ENCODE measurements at places on chromosomes 2 and 18.

DNA sequence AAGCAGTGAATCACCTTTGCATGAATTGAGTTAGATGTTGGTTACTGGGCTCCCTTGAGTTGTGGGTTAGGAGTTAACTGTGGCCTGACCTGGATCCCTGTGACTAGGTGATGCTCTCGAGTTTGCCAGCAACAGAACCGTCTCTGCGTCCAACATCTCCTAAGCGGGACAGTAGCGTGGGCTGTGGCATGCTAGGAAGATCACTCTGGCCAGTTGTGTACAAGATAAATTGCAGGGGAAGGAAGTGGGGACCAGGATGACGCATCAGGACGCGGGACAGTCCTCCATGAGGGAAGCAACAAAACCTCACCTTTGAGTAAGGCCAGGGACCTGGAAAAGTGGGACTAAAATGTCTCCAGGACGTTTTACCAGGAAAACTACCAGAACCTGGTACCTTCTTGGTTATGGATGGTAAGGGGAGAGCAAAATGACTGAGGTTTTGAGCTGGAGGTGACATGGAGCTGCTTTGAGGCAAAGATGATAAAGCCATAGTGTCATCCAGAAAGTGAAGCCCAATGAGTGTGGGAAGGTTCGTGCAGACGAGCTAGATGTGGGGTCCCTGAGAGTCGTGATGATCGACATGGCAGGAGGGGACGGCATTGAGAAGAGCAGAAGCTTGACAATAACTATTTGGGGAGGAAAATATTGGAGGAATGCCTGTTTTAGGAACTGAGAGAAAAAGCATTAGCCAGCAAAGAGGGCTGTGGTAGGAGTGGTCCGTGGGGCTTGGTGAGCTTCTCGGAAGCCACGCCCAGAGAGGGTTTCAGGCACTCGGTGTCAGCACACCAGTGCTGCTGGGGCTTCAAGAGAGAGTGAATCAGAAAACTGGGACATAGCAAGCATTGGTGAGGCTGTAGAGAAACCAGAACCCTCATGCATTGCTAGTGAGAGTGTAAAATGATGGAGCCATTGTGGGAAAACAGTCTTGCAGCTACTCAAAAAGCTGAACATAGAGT is 95.1 kb downstream of the SMAD7 start:
- H3K27me3 ChIP-seq = no peaks in the 10 kb centered on the region
- no peak overlapping the region for H3K4me3 ChIP-seq
- peaks cover 36% of the 10 kb centered on the region for H3K4me1 ChIP-seq
- no peaks in the 10 kb centered on the region for H3K36me3 ChIP-seq
- H3K27ac ChIP-seq = no peak overlapping the region
- DNase-seq = no peak

DNA sequence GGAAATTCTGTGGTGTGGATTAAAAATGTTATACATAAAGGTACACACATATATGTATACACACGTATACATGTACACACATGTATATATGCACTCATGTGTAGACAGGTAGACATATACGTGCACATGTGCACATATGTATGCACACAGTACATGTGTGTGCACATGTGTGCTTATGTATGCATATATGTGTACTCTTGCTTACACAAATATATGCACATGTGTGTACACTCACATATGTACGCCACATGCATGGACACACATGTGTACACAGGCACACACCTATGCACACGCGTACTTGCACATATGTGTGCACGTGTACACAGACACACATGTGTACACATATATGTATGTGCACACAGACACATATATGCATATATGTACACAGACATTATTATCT is 142.8 kb upstream of the SALL3 start:
- no peaks in the 10 kb centered on the region for H3K36me3 ChIP-seq
- DNase-seq = no peak
- no peak overlapping the region for H3K27ac ChIP-seq
- H3K27me3 ChIP-seq = peaks cover 1% of the 10 kb centered on the region
- no peaks in the 10 kb centered on the region for H3K4me1 ChIP-seq
- H3K4me3 ChIP-seq = no peak overlapping the region

DNA sequence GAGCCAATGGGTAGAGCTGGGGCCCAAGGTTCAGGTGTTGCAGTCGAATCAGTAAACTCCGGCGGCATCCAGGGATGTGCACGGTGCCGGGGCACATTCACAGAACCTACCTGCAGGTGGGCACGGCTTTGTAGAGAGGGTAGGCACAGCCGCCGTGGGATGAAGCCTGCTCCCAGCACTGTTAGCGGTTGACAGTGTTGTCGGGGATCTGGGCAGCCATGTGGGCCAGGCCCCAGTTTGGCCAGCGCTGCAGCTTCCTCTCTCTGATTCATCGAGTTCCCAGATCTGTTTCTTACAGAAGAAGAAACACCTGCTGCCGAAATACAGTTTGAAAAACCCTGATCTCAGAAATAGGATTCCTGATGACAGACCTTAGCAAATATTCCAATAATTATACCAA is 274.8 kb downstream of the AGAP1 start:
- H3K27me3 ChIP-seq = no peaks in the 10 kb centered on the region
- peaks cover 4% of the 10 kb centered on the region for H3K4me1 ChIP-seq
- no peak overlapping the region for H3K4me3 ChIP-seq
- DNase-seq = no peak
- no peaks in the 10 kb centered on the region for H3K36me3 ChIP-seq

DNA sequence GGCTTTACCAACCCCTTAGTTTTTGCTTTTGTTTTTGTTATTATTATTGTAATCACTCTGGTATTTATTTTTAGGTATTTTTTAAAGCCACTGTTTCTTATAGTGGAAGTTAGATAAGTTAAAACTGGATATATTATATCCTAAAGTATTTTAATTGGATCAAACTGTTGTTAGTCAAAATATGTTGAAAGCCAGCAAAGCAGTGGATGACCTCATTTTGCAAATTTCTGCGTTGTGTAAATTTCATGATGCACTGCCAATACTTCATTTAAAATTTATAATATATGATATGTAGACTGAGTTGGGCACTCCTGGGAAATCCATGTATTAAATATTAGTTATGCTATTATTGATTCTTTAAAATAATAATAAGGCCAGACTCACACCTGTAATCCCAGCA is 661.7 kb upstream of the NRXN1 start:
- H3K27me3 ChIP-seq = no peaks in the 10 kb centered on the region
- H3K36me3 ChIP-seq = no peaks in the 10 kb centered on the region
- no peaks in the 10 kb centered on the region for H3K4me1 ChIP-seq

DNA sequence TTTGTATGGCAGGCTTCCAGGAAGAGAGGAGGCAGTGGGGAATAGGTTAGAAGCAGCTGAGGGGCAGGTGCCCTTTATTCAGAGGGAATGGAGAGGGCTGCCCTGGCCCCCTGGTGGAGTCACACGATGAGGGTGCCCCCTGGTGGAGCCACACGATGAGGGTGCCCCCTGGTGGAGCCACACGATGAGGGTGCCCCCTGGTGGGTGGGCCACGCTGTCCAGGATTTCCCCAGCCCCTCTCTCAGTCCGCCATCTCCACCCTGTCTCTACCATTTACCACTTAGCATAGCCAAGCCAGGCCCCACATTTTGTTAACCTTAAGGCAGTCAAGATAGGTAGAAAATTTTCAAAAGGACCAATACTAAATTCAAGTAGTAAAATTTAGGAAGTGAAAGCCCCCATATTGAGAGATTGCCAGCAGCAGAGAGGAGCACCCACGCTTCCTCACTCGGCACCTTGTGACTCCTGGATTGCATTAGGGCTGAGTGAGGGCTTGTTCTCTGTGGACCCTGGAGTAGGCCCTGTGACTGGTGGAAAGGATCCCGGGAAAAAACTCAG is 10.4 kb upstream of the FAM228A start:
- no peaks in the 10 kb centered on the region for H3K36me3 ChIP-seq
- H3K27me3 ChIP-seq = no peaks in the 10 kb centered on the region
- H3K4me3 ChIP-seq = no peak overlapping the region
- H3K27ac ChIP-seq = no peak overlapping the region
- H3K4me1 ChIP-seq = no peaks in the 10 kb centered on the region

- DNase-seq = peak; percentile 51
- H3K36me3 ChIP-seq = no peaks in the 10 kb centered on the region
- no peak overlapping the region for H3K4me3 ChIP-seq
- H3K4me1 ChIP-seq = peaks cover 27% of the 10 kb centered on the region
Observed at GRCh38 chr18:63974991-63975390, 5.1 kb downstream of the SERPINB8 start.

- H3K4me1 ChIP-seq = no peaks in the 10 kb centered on the region
- H3K27me3 ChIP-seq = peaks cover 6% of the 10 kb centered on the region
- no peaks in the 10 kb centered on the region for H3K36me3 ChIP-seq
- H3K27ac ChIP-seq = no peak overlapping the region
- DNase-seq = no peak
Observed at GRCh38 chr2:153403940-153404339, 74.6 kb downstream of the RPRM start.

DNA sequence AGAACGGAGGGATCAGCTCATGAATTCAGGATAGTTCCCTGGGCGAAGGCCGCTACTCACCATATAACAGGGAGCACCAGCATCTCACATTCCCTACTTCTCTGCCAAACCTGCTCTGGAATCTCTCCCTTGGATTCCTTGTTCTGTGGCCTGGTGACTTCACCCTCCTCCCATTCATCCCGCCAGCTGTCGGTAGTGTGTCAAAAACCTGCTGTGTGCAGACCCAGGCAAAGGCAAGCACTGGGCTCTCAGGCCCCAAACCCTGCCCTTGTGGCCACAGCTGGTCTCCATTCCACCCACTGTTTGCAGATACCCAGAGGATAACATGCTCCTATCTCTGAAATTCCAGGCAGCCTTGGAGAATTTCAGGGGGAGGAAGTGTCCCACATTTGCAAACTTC is 151.6 kb downstream of the CAPN13 start:
- H3K27me3 ChIP-seq = no peaks in the 10 kb centered on the region
- H3K4me3 ChIP-seq = no peak overlapping the region
- no peaks in the 10 kb centered on the region for H3K36me3 ChIP-seq
- no peak overlapping the region for H3K27ac ChIP-seq
- no peaks in the 10 kb centered on the region for H3K4me1 ChIP-seq
- DNase-seq = no peak

DNA sequence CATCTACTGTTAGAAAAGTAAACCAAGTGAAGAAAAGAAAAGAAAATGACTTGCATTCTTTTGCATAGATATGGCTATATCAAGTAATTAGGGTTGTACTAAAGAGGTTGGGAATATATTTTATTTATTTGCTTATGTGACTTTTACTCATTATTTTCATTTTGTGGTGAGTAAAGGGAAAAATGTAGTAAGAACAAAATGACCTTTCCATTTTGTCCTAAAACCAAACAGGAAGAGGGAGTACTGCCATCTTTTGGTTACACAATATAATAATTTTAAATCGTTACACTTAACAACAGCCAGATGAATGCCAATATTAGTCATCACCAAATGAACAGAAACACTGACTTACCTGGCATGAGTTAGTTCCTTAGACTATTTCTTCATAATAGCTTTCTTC is 47.3 kb upstream of the NDUFV2 start:
- peaks cover 1% of the 10 kb centered on the region for H3K27me3 ChIP-seq
- H3K36me3 ChIP-seq = peaks cover 2% of the 10 kb centered on the region
- no peak overlapping the region for H3K27ac ChIP-seq
- no peak for DNase-seq
- H3K4me1 ChIP-seq = peaks cover 3% of the 10 kb centered on the region

- H3K36me3 ChIP-seq = no peaks in the 10 kb centered on the region
- H3K27me3 ChIP-seq = peaks cover 8% of the 10 kb centered on the region
- no peak overlapping the region for H3K27ac ChIP-seq
- no peak overlapping the region for H3K4me3 ChIP-seq
Observed at GRCh38 chr2:112143150-112143549, 5.0 kb downstream of the FBLN7 start.

GRCh38 chr2:160291382-160291781 is 91.3 kb upstream of the ITGB6 start:
- H3K27ac ChIP-seq = no peak overlapping the region
- peaks cover 28% of the 10 kb centered on the region for H3K36me3 ChIP-seq
- no peak for DNase-seq

- H3K4me1 ChIP-seq = peaks cover 16% of the 10 kb centered on the region
- H3K4me3 ChIP-seq = no peak overlapping the region
- no peak for DNase-seq
- no peak overlapping the region for H3K27ac ChIP-seq
- no peaks in the 10 kb centered on the region for H3K27me3 ChIP-seq
- H3K36me3 ChIP-seq = peaks cover 9% of the 10 kb centered on the region
Observed at GRCh38 chr2:178998539-178998938, 51.4 kb downstream of the CCDC141 start.

- H3K27ac ChIP-seq = no peak overlapping the region
- peaks cover 14% of the 10 kb centered on the region for H3K27me3 ChIP-seq
- H3K4me3 ChIP-seq = no peak overlapping the region
- no peak for DNase-seq
- H3K4me1 ChIP-seq = no peaks in the 10 kb centered on the region
Observed at GRCh38 chr18:50091509-50092244, 103.3 kb downstream of the MYO5B start.

DNA sequence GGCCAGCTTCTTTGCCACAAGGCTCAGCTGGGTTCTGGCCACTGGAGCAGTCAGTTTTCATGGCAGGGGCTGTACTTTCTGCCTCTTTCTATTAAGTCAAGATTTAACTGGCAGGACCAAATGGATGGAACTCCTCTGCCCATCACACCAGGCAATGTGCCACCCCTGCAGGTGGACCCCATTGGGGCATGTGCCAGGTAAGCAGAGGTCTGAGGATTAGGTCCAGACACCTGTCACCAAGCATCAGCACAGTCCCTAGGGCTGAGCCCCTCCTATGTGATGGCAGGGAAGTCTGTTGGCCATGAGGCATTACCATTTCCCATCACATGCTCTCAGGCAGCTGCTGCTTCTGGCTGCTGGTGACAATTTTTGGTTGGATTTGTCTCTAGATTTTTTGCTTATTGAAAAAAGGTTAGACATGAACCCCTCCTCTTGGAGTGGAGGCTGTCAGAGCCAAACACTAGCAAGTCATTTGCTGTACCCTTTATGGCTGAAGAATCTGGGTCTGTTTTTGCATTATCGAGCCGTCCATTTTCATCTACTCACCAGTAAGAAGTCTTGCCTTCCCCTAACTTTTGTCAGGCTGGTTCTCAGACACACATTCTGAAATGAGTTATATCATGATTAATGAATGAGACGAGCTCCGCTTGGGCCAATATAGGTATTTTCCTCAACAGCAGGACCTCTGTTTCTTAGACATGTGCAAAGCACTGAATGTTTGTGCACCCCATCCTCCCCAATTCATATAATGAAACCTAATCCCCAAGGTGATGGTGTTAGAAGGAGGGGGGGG is 328.0 kb downstream of the TSN start:
- H3K36me3 ChIP-seq = no peaks in the 10 kb centered on the region
- H3K4me1 ChIP-seq = no peaks in the 10 kb centered on the region
- H3K27me3 ChIP-seq = no peaks in the 10 kb centered on the region
- H3K27ac ChIP-seq = no peak overlapping the region
- no peak for DNase-seq
- H3K4me3 ChIP-seq = no peak overlapping the region

- no peaks in the 10 kb centered on the region for H3K36me3 ChIP-seq
- H3K4me3 ChIP-seq = peak overlapping the region; percentile 3
- peak overlapping the region; percentile 78 for H3K27ac ChIP-seq
- peak; percentile 25 for DNase-seq
- H3K27me3 ChIP-seq = no peaks in the 10 kb centered on the region
Observed at GRCh38 chr2:100588071-100588786, 25.4 kb downstream of the PDCL3 start.

DNA sequence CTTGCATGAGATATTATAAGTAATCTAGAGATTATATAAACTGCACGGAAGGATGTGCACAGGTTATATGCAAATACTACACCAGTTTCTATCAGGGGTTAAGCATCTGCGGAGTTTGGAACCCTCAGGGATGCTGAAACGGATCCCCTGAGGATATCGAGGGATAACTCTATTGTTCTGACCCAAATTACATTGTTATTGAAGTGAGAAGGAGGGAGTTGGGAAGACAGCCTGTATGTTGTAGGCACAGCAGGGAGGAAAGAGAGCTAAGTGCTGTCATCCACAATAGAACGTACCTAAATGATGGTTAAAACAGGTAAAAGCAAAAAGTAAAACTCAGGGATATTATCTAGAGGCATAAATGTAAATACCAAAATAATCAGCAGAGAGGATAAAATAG is 44.6 kb upstream of the SMAD2 start:
- no peaks in the 10 kb centered on the region for H3K4me1 ChIP-seq
- no peaks in the 10 kb centered on the region for H3K36me3 ChIP-seq
- no peak for DNase-seq
- H3K4me3 ChIP-seq = no peak overlapping the region

All from activated CD8-positive, alpha-beta T cell treated with anti-CD3 and anti-CD28 coated beads for 36 hours (primary cell).